ENCODE measurements at places on chromosomes 12 and 14.

GRCh38 chr14:75050852-75051555 is at the start of gene MLH3:
Gene MLH3 (minus strand): TSS chr14:75051467. CDS start chr14:75049655, 1,812 bp downstream.
- DNase-seq, result peak; percentile 87

DNA sequence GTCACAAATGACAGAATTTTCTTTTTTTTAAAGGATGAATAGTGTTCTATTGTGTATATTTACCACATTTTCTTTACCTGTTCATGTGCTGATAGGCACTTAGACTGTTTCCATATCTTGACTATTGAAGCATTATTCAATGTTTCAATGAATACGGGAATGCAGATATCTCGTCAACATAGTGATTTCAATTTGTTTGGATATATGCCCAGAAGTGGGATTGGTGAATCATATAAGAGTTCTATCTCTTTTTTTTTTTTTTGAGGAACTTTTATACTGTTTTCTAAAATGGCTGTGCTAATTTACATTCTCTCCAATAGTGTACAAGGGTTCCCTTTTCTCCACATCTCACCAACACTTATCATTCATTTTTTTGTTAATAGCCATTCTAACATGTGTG is 97.9 kb upstream of the FAR2 start:
- DNase-seq, result no peak

- DNase-seq, result peak; percentile 61
Measured at GRCh38 chr12:106303202-106303820, 778 bp downstream of the TCP11L2 start.

DNA sequence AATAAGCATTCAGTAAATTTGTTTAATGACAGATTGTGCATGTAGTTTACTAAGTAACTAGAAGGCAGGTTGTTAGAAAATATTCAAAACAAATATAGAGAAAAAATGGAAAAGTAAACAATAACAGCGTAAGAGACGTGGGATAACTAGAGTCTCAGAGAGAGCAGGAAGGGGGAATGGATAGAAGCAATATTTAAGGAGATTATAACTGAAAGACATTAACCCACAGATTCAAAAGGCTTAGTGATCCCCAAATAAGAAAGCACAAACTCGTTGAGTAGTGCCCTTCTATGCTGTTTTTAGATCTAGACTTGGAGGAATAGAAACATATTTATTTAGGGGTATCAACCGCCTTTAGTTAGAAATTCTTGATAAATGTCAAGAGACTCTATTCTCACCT is 169.7 kb upstream of the RGS6 start:
- no peak for DNase-seq

DNA sequence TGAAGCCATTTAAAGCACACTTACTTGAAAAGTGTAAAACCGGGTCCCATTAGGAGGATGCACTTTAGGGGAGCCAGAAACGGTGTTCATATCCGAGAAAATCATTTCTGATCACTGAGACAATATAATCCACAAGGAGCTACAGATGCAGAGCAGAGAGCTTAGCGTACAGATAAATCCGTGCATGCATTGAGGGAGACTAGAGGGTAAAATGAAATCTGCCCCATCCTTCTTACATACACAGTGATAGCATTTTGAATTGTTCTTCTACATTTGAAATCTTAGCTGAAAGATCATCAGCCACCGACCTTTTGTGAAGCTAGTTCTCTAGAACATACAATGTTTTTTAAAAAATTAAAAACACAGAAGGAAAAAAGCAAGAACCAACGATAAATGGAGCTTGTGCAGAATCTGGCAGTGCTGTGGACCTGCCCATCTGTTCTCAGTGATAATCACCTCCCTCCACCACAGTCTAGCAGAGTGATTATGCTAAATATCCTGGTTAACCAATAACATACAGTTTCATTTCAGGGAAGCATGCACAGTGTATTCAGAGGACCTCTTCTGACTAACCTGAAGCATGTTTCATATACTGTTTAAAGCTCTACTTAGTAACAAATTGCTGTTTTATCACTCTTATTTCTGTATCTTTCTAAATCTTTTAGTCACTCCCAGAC is 161.1 kb downstream of the PPFIA2 start:
- DNase-seq, result no peak

GRCh38 chr14:71460091-71460490 is 472.1 kb upstream of the RGS6 start:
- DNase-seq, result no peak

DNA sequence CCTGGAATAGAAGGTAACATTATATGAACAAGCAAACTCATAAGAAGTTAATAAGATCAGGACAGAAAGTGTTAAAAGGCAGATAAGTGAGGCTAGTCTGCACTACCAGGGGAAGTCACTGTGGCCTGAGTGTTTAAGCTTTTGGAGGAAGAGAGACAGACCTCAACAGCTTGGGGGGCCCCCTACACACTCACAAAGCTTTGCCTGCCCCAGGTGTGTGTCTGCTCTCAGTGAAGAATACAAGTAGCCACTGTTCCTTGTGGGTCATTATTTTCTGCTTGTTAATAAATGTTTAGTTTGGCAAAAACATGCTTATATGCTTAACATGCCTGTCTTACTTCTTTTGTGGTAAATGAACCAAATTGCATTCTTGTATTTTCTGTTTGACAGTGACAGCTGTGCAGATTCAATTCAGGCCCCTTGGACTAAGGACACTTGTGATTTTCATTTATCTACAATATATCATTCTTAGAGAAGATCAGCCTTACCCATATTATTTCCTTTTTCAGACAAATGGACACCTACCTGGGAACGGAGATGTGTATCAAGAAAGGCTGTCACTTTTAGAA is 50.7 kb upstream of the C12orf71 start:
- no peak for DNase-seq

GRCh38 chr12:48883305-48884161 is 17.9 kb upstream of the RND1 start:
- DNase-seq, result no peak

DNA sequence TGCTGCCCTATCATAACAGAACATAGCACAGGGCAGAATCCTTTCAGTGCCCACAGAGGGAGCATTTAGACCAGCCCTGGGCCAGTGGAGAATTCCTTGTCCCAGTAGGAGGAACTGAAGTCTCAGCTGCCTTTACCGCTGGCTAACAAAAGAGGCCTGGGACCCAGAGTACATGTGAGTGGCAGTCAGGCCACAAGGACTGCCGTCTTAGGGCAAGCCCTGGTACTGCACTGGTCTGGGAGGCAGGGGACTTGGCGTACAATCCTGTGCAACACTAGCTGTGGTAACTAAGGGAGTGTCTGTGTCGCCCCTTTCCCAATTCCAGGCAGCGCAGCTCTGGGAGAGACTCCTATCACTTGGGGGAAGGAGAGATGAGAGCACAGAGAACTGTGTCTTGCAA is 17.0 kb upstream of the CSRP2 start:
- no peak for DNase-seq

- DNase-seq, result no peak
Measured at GRCh38 chr12:3316776-3317480, 174.1 kb upstream of the PRMT8 start.

- no peak for DNase-seq
Measured at GRCh38 chr14:90499908-90500664, 103.3 kb downstream of the CALM1 start.

- DNase-seq, result no peak
Measured at GRCh38 chr12:11804130-11804529, 154.7 kb downstream of the ETV6 start.

GRCh38 chr12:39587225-39587624 is 32.4 kb downstream of the ABCD2 start:
- no peak for DNase-seq

DNA sequence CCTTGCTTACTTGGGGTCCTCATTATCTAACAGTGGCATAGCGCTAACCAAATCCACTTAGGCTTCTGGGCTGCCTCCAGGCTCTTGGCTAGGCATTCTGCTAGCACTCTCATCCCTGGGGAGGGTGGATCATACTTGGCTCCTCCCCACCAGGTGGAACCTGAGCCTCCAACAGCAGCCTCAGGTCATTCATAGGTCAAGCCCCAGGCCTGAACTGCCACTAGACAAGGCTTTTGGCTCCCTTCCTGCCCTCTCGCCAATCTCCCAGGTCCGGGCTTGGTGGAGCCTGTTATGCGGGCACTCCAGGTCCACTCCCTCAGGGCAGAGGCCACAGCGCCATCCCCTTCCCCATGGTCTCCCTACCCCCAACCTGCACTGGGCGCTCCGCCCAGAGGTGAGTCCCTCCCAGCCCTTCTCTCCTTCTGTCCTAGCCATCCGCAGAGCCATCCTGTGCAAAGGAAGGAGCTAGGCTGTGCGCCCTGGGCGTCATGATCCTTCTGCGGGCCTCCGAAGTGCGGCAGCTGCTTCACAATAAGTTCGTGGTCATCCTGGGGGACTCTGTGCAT is 154.9 kb upstream of the AMIGO2 start:
- no peak for DNase-seq

DNA sequence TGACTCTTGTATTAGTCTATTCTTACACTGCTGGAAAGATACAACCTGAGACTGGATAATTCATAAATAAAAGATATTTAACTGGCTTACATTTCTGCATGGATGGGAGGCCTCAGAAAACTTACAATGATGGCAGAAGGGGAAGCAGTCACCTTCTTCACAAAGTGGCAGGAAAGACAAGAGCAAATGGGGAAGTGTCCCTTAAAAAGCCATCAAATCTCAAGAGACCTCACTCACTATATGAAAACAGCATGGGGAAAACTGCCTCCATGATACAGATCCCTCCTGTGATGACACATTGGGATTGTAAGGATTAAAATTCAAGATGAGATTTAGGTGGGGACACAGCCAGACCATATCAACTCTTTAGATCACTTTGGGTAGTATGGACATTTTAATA is 83.7 kb downstream of the TMTC3 start:
- no peak for DNase-seq

DNA sequence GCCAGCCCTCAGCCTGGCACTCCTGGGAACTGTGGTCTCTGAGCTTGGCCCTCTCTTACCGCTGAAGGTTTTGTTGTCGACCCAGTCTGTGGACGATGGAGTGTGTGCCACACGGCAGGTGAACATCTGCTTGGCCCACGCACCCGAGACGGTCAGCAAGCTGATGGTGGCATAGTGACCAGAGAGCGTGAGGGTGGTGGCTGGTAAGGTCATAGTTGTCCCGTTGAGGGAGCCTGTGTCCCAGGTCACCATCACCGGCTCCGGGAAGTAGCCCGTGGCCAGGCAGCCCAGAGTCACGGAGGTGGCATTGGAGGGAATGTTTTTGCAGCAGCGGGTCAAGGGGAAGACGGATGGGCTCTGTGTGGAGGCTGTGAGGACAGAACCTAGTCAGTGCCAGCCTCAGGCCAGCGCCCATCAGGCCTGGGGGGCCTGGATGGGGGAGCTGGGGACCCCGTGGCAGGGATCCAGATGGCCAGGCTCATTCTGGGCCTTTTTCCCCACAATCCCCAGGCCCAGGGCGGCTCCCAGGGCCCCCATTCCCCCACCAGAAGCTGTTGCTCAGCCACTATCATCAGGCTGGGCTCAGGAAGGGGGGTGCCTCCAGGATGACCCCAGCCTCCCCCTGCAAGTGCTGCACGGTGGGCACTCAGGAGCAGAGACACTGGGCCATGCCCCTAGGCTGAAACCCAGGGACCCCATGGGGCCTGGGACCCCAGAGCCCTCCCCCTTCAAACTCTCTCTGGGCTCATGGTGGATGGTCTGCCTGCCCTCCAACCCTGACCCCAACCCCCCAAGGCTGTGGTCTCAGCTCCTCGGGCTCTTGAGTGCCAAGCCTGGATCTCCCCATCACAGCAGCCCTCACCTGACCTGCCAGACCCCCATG is 75.2 kb downstream of the TMEM121 start:
- no peak for DNase-seq

DNA sequence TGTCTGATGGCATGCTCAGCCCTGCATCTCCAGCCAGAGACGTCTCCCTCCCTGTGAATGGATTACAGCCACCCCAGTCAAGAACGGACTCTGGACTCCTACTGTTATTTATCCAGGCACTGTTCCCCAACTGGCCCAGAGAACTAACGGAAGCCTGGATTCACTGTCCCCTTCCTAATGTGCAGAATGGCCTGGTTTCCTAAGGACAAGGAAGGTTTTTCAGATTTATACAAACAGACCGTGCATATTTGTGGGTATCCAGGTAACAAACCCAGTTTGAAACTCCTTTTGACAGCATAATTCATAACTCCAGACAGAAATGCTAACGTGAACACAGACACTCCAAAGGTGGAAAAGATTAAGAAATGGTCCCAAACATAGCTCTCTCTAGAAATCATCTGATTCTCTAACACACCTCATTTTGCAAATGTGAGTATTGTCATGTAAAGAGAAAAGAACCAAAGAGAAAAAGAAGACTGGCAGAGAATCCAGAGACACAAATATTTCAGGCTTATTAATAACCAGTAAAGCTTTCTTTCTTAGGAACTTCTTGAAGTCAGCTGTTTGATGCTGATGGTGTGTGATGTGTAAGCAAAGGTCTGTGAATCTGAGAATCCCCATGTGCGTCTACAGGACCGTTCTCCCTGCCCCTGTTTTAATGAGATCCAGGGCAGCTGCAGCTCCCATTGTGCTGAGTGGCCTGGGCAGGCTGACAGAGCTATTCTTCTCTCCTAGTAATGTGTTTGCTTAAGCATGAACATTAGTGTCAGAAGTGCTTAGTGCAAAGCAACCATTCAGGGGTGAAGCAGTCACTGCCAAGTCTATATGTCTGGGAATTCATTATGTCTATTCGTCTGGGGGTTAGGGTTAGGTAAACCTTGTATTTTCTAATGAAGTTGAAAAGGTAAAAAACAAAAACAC is 86.8 kb upstream of the HIF1A start:
- DNase-seq, result no peak

DNA sequence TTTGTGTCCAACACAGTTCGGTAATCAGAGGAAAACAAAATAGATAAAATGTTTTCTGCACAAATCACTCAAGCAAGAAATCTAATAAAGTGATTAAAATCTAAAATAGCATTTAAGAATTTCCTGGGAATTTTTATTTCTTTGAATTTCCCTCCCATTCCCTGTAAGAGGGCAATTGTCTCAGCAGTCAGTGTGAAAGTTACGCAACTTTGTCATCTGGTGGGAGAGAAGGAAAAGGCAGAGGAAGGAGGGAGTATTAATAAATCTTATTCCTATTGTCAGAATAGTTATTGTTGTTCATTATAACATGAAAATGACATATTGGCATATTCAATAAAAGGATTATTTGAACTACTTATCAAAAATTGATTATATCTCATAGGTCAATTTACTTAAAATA is 464.9 kb downstream of the PRKD1 start:
- no peak for DNase-seq

- DNase-seq, result no peak
Measured at GRCh38 chr14:100407376-100408102, 84.4 kb downstream of the SLC25A47 start.

GRCh38 chr12:58678753-58679152 is 241.6 kb downstream of the LRIG3 start:
- DNase-seq, result no peak

DNA sequence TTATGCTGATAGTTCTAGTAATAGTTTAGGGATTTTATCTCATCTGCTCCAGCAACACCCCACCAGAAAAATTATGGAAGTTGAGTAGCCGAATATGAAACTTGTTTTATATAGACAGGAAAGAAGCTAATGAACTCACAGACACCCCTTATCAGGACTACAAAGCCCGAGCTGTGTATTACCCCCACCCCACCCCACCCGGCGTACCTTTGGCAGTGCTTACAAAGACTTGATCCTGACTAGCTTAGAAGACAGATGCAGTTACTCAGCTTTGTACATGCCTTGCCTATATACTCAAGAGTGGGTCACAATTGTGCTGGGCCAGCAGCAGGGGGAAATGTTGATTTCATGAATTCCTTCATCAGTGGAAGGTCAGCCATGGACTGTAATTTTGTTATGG is 22.4 kb downstream of the PROX2 start:
- no peak for DNase-seq
